ENCODE measurements at places on chromosomes 5 and 9. TPM values are rescaled to one million over a fixed set of nuclear protein-coding genes. Genes with fewer than 3 reads are reported as not detected.

Gene UHRF2
- total RNA-seq: 59.8 TPM

Gene ECSCR
- total RNA-seq: 421 TPM

Gene IGFBPL1
- 0.13 TPM for total RNA-seq

Gene TEX48
- total RNA-seq: not detected

Gene BRD3
- total RNA-seq: 10.9 TPM

Gene MFAP3
- 138 TPM for total RNA-seq

Gene FYB1
- total RNA-seq: not detected

Gene DNAI1
- total RNA-seq: not detected

Gene GOLGA1
- 7.6 TPM for total RNA-seq

Gene FAM151B
- 1.9 TPM for total RNA-seq

Gene PCDHGA6
- total RNA-seq: 1.2 TPM

Gene RNF208
- under 0.01 TPM for total RNA-seq

Gene SNX30
- total RNA-seq: 5.9 TPM

Gene CDH10
- under 0.01 TPM for total RNA-seq

Gene SLC25A46
- 61.5 TPM for total RNA-seq

Gene SAXO1
- not detected for total RNA-seq

Gene PCDHB2
- 0.39 TPM for total RNA-seq

Gene PRR7
- total RNA-seq: 2.2 TPM

Gene NRG2
- 0.51 TPM for total RNA-seq

Gene SLC23A1
- not detected for total RNA-seq

Gene SPATA31D4
- not detected for total RNA-seq

Gene PAX5
- not detected for total RNA-seq

Gene GDA
- not detected for total RNA-seq

Gene AGXT2
- total RNA-seq: not detected

Gene PRR16
- not detected for total RNA-seq

Gene SPINK13
- not detected for total RNA-seq

Gene PGM5
- 48.9 TPM for total RNA-seq

Gene TNFSF15
- 0.90 TPM for total RNA-seq

Gene KIF27
- total RNA-seq: 1.9 TPM

Gene FOXD4L4
- 0.13 TPM for total RNA-seq

Gene C5orf34
- 3.7 TPM for total RNA-seq

Gene IFNA2
- total RNA-seq: not detected

Gene EQTN
- not detected for total RNA-seq

Gene PDCD1LG2
- total RNA-seq: 0.51 TPM

Gene FBXL17
- 6.7 TPM for total RNA-seq

All from dermis microvascular lymphatic vessel endothelial cell (primary cell).